ENCODE measurements at places on chromosomes 1 and 21.

DNA sequence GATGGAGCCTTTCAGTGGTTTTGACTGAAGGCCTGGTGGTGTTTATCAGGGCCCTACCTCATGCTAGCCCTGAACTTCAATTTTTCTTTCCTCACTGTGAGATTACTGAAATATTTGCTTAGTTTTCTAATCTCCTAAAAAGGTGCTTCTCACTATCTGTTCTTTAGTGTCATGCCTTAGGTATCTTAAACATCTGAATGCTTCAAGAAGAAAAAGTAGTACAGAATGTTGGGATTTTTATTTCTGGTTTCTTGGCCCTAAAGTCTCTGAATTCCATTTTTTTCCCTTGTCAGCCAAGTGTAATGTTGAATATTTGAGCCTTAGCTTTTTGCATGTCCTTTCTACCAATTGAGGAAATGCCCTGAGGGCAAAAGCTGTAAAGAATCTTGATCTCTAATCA lies 47.9 kb upstream of the PRKACB start:
- no peak for DNase-seq

DNA sequence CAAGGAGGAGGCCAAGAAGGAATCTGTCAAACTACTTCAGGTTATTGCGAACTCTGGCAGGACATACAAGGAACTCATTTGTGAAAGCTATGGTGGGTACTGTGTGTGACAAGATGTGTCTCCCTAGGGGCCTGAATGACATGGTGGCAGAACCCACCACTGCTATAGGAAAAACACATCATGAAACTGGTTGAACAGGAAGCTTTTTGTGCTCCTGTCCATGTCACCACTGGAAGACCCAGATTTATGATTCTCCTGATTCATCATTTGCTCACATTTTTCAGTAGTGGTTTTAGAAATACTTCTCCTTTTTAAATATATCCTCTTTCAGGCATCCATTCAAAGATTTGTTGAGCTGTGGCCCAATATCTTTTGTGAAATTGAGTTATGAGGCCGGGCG lies 23.6 kb downstream of the ARMH1 start:
- no peak for DNase-seq

GRCh38 chr1:192059407-192059806 lies 98.9 kb upstream of the RGS18 start:
- no peak for DNase-seq

- DNase-seq, result no peak
Observed at GRCh38 chr1:4117196-4117595, 217.1 kb upstream of the C1orf174 start.

- no peak for DNase-seq
Observed at GRCh38 chr1:77051425-77051824, 167.8 kb downstream of the PIGK start.

GRCh38 chr1:205547936-205548827 lies 43.7 kb downstream of the CDK18 start:
- no peak for DNase-seq

DNA sequence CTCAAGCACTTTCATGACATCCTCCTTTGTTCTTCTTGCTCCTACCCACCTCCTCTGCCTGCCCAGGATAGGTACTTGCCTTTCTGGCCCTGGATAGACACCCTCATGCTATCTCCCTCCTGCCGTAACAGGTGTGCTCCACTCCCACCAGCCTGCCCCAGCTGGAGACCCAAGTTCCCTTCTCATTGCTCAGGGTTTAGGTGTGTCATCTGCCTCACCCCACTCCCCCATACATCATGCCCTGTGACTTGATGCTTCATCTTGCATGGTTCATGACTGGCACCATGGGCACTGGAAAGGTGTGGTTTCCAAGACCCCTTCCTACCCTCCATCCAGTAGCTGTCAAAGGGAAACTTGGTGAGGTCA lies 5.9 kb downstream of the RHEX start:
- no peak for DNase-seq

DNA sequence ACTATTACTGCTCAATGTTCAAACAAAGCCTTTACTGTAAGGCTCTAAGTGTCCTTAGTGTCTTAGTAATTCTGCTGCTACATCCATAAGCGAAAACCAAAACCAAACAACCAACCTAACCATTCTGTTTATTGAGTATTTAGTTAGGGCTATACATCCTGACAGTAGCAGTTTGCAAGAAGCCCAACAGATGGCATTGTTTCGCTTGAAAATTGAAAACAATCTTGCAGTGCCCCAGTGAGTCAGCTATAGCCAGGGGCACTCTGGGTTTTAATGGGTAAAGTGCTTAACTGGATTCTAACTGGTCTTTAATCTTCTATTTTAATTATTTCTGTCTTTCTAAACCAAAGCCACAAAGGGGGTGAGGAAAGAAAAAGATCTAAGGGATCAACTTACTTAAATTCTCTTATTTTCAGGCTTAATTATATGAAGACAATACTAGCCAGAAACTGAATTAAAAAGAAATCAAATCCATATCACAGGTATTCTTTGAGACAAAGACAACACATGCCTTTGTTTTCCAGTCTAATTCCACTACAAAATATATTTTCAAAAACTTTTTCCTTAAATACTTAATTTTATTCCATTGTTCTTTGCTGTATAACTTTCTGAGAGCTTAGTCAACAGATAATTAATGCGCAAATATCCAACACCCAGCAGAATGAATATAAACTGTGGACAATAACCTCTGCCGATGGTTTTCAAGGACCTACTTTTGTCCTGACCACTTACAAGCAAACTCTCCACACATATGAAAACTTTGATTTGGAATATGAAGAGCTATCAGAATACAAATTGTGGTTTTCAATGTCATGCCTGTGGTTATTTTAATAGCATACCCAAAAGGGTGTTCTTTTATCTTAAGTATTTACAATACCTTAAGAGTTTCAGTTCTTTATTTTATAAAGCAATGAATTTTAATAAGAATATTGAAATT lies 15.2 kb downstream of the POGZ start:
- peak; percentile 43 for DNase-seq

DNA sequence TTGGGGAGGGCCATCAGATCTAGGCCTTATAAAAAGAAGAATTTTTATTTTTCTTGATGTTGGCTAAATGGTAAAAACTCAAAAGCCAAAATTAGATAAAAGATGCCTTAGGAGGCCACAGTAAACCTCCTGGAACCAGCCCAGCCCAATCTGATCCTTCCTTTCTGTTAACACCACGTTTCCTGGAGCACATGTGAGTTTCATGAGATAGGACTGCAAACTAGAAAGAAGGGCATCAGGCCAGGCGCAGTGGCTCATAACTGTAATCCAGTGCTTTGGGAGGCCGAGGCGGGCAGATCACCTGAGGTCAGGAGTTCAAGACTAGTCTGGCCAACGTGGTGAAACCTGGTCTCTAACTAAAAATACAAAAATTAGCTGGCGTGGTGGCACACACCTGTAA lies 6.7 kb downstream of the HSF2BP start:
- DNase-seq, result no peak

DNA sequence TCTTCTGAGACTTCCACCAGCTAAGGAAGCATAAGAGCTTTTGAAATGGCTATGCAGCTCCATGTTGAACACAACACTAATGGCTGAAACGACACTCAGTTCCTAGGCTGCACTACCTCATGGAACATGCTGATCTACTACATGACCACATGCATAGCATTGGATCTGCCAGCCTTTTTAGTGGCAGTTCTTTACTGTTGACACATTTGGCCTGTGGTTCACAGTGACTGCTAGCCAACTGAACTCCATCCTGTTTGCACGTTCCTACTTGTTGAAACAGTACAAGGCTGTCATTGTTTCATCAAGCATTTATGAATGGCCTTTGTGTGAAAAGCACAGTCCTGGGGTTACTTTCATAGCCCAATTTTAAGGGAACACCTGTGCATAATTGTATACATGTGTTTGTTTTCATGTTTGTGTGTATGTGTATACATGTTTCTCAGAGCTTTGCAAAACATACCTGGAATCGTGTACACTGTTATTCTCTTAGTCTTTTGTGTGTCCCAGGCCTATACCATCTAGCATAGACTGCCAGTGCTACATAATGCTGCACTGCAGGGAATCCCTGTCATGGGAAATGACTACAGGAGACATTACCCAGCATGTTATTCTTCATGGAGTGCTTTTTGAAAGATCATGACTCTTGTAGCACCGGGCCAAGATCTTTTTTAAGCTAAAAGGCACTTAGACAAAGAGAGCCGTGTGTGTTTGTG lies 179.6 kb upstream of the ESRRG start:
- no peak for DNase-seq

GRCh38 chr21:38830671-38831525 lies 25.2 kb downstream of the ETS2 start:
- DNase-seq, result no peak

DNA sequence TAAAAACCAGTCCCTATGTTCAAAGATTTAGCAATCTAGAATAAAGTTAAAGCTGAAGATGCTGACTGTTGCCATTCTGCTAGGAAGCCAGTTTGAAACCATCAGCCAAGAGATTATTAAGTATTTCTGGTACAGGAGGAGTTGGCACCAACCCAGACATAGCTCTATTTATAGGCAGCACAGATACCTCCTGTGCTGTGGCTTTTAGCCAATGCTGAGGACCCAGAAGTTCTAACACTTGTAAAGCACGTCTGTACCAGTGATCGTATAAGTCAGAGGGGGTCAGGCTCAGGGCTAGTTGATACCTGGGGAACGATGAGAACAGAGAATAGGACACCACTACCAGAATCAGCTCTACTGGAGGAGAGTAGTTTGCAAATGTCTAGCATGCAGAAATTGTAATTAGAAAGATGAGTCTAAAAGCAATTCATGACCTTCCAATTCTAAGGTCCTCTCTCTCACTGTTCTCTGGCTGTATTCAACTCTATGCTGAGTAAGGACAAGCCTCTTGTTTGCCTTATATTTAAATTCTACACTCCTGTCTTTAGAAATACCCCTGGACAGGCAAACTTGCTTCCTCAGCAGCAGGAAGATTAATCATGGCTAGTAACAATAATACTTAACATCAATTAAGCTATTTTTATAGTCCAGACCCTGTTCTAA lies 96.8 kb upstream of the PALMD start:
- DNase-seq, result no peak

- DNase-seq, result no peak
Observed at GRCh38 chr21:36186506-36187399, 30.1 kb downstream of the DOP1B start.

DNA sequence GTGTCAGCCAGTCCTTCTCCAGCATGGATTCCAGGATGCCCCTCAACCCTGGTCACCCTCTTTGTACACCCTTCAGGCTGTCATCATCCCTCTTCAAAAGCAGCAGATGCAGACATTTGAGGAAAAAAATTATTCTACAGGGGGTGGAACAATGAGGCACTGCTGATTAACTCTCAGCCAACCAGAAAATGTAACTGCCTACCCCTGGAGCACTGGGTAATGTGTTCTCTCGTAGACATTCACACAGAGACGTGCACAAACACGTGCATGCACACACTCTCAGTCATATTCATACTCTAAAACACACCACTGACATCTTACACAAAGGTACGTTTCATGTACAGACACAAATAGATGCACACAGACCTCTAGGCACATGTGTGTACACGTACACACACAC lies 175.4 kb downstream of the TRABD2B start:
- DNase-seq, result no peak

DNA sequence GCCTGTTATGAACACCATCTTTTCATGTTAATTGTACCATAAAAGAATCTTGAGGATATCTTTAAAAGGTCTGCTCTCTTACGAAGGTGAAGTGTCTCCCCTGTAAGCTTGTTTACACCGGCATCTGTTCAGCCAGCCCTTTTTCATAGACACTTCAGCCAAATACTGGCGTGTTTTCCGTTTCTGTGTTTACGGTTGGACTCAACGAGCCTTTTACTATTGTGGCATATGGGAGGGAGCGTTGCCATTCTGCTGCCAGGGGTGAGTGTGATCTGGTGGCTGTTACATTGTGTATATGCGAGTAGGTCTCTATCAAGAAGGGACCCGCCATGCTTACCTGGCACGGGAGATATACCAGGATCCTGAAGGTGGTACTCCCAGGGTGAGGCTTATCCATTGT lies 433.8 kb downstream of the CAMTA1 start:
- DNase-seq, result no peak

DNA sequence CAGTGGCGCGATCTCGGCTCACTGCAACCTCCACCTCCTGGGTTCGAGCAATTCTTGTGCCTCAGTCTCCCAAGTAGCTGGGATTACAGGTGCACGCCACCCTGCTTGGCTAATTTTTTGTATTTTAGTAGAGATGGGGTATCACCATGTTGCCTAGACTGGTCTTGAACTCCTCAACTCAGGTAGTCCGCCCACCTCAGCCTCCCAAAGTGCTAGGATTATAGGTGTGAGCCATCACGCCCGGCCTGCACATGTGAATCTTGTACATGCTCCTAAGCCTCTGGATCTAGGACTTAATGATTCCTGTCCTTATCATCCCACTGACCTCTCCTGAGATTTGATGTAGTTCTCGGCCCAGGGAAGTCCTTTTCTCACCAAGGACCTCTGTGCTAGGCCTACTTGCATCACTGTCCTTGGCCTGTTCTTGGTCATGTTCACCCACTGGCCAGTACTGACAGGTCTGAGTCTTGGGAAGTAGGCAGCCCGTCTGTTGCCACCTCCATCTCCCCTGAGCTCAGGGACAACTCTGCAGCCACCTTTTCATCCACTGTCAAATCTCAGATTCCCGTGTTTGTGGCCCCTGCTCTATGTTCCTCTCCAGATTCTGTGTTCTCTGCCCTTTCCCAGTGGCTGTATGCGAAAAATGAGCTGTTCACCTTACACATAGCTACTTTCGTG lies 9.4 kb downstream of the HYI start:
- DNase-seq, result no peak
